GM23248 (cell line): ENCODE measurements at places on chromosomes 11 and 22. TPM values are rescaled to one million over a fixed set of nuclear protein-coding genes. Genes with fewer than 3 reads are reported as not detected.

DNA sequence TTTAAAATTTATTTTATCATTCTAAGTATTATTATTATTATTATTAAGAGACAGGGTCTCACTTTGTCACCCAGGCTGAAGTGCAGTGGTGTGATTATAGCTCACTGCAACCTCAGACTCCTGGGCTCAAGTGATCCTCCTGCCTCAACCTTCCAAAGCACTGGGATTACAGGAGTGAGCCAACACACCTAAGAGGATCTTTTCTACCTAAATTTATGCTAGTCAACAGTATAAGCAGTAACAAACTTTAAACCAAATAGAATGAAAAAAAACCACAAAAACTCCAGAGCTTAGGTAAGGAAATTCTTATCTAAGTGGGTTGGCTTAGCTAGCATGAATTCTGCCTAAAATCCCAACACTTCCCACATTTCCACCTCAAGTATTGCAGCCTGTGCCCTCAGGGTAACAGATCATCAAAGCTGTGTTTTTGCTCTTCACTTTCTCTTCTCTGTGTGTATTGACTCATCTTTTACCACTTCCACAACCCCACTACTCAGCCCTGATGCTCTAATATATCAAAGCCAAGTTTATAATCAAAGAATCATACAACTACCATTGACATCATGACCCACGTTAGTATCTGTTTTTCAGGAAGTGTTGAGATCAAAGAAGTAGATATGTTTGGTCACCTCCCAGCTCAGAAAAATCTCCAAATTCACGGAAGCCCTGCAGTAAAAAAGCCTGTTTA, 93.7 kb upstream of the SPON1 start:
- no peak for DNase-seq

- DNase-seq: no peak
Observed at GRCh38 chr11:32289701-32290100, 145.6 kb downstream of the WT1 start.

CYP2D6 gene
- 0.13 TPM in 1 of 2 replicates, not detected in the other for total RNA-seq

DNA sequence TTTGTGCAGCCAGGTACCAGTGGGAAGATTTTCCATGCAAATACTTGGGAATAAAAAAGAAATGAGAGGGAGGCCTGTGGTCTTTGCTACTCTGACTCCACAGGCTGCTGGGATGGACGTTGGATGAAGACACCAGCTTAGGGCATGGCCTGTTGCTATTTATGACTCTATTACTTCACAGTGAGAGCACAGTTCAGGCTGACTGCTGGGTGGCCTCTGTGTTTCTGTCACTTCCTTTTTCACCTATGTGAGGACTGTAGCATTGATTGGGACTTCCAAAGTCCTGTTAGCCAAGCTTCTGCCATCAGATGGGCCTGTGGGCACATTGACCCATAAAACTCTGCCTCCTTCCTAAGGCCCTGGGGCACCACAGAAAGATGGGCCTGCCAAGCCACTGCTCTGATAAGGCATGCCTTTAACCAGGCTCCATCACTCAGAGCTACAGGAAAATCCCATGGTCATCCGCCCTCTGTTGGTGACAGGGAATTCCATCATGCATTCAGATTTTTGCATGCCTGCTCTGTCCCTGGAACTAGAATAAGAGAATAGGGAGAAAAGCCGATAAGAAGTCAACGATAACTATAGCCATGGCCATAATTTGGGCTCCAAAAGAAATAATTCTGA, 64.6 kb downstream of the KCNJ1 start:
- DNase-seq: peak; percentile 35

DNA sequence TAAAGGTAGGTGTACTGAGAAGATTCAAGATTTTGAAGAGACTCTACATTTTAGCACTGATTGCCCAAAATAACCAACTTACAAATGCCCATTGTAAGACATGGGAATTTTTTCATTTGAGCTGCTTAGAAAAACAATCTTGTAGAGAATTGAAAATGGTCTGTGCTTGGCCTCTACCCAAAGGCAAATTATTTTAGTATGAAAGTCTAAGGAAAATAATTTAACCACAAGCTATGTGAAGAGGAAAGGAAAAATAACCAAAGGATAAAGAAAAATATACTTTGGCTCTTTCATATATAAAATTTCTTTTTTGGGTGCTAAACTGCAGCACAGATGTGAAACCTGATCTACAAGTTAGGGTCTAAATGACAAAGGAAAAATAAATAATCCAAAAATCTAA, 54.9 kb downstream of the ME3 start:
- no peak for DNase-seq

PRMT3 gene
- total RNA-seq: 9.8 and 16.7 TPM in 2 replicates

ASRGL1 gene
- 0.43 TPM in 1 of 2 replicates, not detected in the other for total RNA-seq

- no peak for DNase-seq
Observed at GRCh38 chr22:23751441-23751996, 607 bp upstream of the ZNF70 start.

DNA sequence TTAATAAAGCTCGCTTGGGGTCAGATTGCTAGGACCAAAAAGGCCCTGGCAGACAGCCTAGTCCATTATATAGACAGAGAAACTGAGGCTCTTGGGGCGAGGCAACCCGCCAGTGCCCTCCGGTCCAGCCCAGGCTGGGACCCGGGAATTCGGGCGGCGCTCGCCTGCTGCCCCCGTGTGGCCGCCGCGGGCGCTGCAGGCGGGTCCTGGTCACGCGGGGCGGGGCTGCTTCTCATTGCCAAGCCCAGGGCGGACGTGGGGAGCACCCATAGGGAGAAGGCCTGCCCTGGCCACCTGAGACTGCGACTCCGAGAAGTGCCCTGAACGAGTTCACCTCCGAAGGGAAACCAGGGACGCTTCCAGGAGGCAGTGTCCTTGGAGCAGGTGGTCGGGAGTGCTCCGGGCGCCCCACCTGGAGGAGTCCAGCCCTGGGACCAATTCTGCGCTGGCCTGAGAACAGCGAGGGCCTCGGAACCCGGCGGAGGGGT, 36.0 kb upstream of the CSNK1E start:
- DNase-seq: peak; percentile 75

DNA sequence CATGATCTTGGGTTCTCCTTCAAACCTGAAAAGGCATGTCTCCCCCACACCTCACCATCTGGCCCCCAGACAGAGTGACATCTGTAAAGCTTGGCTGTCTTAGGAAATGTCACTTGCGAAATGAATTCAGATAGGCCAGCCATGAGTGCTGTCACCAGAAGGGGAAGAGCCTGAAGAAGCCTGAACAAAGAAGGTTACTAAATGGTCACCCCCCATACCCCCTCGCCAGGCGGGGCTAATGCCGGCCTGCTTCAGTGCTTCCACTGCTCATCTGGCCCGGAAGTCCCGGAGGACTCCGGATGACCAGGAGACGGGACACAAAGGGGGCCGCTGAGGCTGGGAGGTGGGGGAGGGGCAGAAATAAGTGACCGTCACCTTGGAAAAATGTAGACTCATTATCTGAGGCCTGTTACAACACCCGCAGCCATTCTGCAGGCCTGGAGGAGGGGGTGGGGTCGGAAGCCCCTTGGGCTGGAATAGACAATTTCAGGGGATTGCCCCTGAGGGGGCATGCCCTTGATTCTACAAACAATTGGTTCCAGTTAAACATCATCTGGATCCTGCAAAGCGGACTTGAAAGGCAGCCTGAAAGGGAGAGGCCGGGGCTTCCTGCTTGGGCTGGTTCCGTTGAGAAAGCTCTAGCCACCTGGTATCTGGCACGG, 43.2 kb downstream of the NAT10 start:
- DNase-seq: no peak

DNA sequence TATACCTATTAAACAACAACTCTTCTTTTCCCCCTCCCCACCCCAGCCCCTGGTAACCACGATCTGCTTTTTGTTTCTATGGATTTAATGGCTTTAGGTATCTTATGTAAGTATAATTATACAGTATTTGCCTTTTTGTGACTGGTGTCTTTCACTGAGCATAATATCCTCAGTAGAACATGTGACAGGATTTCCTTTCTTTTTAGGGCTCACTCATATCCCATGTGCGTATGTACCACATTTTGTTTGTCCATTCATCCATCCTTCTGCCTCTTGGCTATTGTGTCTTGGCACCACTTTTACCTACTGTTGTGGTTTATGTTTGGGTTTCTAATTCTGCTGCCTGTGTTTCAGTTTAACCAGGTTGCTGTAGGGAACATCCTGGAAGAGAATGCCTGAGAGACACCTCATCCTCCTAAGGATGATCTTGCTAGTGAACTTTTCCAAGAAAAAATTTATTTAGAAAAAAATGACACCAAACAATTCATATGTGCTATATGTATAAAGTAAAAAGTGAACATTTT, 77.6 kb upstream of the SESN3 start:
- no peak for DNase-seq

- DNase-seq: no peak
Observed at GRCh38 chr11:83979593-83979992, 693.4 kb upstream of the CCDC90B start.

DNA sequence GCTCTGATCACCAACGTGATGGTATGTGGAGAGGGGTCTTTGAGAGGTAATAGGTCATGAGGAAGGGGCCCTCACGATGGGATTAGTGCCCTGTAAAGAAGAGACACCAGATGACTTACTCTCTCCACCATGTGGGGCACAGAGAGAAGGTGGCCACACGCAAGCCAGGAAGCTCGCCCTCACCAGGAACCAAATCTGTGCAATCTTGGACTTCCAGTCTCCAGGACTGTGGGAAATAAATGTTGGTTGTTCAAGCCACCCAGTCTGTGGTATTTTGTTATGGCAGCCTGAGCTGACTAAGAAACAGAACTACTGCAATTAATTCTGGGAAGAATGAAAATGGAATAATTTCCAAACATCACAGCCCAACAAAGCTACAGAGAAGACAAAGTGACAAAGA, 117.5 kb downstream of the SNX19 start:
- DNase-seq: peak; percentile 33

GRCh38 chr11:67280341-67280787, 8.7 kb upstream of the ANKRD13D start:
- DNase-seq: no peak

GRCh38 chr11:75487365-75487764, 38.4 kb downstream of the GDPD5 start:
- no peak for DNase-seq

DNA sequence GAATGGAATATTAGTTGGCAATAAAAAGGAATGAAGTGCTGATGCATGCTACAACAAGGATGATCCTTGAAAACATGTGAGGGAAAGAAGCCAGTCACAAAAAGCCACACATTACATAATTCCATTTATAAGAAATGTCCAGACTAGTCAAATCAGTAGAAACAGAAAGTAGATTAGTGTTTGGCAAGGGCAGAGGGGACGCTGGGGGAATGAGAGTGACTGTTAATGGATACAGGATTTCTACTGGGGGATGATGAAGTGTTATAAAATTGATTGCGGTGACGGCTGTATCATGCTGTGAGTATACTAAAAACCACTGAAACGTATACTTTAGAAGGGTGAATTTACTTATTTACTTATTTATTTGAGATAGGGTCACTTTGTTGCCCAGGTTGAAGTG, 57.9 kb downstream of the C11orf58 start:
- DNase-seq: no peak

PRR33 gene
- total RNA-seq: not detected in 2 replicates

- DNase-seq: peak; percentile 30
Observed at GRCh38 chr11:36577859-36578258, 10.1 kb downstream of the RAG1 start.

- peak; percentile 48 for DNase-seq
Observed at GRCh38 chr22:50247748-50248147, 2.9 kb upstream of the TUBGCP6 start.
